ENCODE measurements at places on chromosomes 12 and 14.

- DNase-seq, result no peak
Measured at GRCh38 chr12:6340032-6340638, 1.7 kb downstream of the TNFRSF1A start.

DNA sequence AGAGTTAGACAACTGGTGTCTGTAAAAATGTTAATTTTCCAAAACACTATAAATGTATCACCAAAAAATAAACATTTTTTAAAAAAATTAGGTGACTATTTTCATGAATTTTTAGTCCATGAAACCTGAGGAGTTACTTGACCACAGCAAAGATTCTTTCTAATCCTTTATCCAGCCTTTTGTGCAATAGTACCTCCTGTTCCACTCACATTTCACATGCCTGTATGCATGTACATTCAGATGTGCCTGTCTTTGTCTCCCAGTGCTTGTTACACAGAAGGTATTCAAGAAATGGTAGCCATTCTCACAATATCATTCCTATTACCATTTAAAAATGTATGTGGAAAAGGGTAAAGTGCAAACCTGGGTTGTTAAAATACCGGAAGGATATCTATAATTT lies 857.0 kb downstream of the DIO2 start:
- no peak for DNase-seq

DNA sequence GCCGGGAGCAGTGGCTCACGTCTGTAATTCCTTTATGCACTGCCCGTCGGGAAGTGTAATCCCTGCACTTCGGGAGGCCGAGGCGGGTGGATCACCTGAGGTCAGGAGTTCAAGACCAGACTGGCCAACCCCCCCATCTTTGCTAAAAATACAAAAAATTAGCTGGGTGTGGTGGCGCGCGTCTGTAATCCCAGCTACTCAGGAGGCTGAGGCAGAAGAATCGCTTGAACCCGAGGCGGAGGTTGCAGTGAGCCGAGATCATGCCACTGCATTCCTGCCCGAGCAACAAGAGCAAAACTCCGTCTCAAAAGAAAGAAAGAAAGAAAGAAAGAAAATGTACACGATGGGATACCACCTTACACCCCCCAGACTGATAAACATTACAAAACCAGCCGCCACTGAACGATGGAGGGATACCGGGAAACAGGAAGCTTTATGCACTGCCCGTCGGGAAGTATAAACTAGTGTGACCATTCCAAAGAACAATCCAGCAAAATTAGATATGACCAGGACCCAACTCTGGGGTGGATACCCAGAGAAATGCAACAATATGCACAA lies 1.1 kb downstream of the ABCD4 start:
- no peak for DNase-seq

- no peak for DNase-seq
Measured at GRCh38 chr12:103745962-103746361, 95.1 kb downstream of the NT5DC3 start.

DNA sequence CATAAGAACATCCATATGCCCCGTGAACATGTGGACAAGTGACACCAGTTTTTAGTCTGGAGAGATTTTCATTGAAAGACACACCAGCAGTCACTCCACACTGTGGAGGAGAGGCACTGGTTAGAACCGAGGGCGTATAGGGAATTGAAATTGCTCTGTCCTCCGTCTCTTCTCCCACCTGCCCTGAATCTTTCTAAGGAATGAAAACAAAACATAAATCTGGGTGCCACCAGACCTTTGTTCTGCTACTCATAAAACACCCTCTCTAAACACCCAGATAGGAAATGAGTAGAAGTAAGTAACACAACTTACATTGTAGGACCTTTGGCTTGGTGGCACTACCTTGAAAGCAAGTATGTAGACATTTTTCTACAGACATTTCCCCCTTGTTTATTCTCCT lies 37.1 kb upstream of the STON2 start:
- no peak for DNase-seq

DNA sequence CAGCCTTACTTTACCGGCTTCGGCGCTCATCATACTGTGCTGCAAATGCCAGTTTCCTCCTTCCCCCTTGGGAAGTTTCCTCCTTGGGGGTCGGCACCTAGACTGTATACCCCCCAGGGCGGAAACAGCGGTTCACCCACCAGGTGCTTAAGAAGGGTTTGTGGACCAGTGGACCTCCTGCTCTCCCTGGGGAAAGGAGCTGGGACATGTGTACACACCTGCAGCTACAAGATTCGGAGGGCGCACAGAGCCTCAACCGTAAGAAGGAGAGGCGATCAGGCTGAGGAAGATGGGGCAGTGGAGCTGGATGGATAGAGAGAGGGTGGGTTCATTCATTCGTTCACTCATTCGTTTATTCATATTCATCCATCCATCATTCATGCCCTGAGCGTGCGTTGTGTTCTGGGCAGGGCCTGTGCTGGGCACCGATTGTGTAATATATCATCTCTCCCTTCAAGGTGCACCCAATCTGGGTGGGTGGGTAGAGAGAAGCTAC lies 717 bp upstream of the ZNF839 start:
- DNase-seq, result no peak

GRCh38 chr14:59776468-59776867 lies 94.1 kb downstream of the RTN1 start:
- no peak for DNase-seq

DNA sequence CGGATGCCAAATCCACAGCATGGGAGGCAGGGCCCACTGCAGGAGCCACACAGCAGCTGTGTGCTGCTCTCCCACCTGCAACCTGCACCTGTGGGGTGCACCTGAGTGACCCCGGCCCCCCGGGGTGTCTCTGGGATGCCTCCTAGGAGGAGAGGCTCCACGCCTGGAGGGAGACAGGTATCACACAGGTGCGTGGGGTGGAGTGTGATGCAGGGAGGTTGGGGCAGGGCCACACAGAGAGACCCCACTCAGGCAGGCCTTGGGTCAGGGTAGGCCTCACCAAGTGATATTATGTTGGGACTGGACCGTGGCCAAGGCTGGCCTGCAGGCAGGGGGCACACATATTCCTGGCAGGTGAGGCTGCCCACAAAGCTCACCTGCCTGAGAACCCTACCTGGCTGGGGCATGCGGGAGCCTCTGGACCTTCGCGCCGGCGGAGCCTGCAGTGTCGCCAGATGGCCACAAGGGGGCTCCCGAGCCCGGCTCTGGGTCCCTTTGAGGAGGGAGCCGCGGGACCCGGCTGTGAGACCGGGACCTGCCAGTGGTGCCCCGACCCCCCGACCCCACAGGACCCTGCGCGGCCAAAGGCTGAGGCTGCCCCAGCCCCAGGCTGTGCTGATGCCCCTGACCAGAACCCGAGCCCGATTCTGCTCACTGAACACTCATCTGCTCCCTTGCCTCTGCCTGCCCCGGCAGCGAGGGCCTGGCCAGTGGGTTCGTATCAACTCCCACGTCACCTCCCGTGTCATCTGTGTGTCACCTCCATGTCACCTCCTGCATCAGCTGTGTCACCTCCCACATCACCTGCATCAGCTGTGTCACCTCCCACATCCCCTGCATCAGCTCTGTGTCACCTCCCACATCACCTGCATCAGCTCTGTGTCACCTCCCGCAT lies 11.4 kb downstream of the TMEM121 start:
- no peak for DNase-seq

- DNase-seq, result no peak
Measured at GRCh38 chr12:120211243-120211903, 10.5 kb upstream of the RPLP0 start.

DNA sequence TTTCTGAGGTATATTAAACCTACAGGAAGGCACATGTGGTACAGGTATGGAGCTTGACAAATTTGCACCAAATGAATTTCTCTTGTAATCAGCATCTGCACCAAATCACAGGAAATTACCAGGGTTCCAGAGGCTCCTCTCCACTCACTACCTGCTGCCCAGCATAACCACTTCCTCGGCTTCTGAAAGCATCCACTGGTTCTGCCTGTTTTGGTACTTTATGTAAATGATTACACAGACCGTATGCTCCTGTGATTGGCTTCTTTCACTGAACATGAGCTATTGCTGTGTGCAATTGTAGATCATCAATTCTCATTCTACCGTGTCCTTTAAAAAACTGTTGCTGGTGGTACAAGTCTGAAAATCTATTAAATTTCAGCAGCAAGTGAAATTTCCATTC lies 522.1 kb downstream of the TMEM132D start:
- DNase-seq, result no peak

- DNase-seq, result no peak
Measured at GRCh38 chr14:78016532-78016931, 153.6 kb upstream of the NRXN3 start.

DNA sequence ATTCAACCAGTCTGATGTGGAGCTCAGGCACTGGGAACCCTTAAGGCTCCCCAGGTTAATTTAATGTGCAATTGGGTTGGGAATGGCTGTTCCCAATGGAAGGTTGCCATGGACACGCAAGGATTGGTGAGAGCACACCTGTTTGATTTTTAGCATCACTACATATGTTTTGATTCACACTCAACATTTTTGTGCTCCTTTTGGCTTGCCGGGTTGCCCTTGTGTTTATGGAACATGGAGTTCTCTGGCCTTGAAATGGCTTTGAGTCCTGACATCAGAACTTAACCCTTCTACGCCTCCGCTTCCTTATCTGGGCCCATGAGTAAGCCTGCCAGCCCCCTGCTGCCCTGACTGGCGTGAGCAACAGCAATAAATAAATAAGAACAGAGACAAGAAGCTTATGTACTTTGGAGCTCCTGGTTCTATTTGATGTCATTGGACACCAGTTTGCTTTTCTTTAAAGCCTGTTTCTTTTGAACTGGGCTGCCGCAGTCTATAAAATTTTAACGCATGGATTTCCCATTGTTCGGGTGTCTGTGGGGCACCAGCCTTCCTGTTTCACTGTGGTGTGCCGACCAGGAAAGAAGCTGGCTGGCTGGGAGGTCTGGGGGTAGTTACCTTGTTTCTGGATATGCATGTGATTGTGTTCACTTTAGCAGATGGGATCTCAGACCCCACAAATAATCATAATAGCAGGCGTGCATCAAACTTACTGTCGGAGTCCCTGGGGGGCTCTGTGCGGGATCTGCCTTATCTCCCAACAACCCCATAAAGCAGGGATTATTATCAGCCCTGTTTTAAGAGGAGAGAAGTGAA lies 27.8 kb downstream of the TBX3 start:
- no peak for DNase-seq

DNA sequence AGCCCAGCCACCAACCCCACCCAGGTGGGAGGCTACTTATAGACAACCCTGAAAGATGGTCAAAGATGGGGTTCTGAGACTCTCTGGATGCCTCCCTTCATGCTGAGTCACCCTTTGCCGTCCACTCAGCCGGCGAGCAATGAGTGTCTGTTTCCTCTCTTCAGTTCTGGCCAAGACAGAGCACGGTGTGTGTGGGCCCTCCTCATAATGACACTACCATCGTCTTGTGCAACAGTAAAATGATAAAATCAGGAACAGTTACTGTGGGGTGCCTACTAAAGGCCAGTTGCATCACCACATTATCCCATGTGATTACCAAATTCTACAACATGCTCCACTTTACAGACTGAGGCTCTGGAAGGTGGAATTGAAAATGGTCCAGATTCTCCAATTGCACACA lies 7.0 kb upstream of the BDKRB1 start:
- no peak for DNase-seq

GRCh38 chr14:63677891-63678379 lies 36.3 kb upstream of the WDR89 start:
- no peak for DNase-seq

GRCh38 chr14:103749860-103750259 lies 34.2 kb downstream of the ZFYVE21 start:
- no peak for DNase-seq

- DNase-seq, result no peak
Measured at GRCh38 chr12:9792961-9793617, 32.4 kb upstream of the CD69 start.

DNA sequence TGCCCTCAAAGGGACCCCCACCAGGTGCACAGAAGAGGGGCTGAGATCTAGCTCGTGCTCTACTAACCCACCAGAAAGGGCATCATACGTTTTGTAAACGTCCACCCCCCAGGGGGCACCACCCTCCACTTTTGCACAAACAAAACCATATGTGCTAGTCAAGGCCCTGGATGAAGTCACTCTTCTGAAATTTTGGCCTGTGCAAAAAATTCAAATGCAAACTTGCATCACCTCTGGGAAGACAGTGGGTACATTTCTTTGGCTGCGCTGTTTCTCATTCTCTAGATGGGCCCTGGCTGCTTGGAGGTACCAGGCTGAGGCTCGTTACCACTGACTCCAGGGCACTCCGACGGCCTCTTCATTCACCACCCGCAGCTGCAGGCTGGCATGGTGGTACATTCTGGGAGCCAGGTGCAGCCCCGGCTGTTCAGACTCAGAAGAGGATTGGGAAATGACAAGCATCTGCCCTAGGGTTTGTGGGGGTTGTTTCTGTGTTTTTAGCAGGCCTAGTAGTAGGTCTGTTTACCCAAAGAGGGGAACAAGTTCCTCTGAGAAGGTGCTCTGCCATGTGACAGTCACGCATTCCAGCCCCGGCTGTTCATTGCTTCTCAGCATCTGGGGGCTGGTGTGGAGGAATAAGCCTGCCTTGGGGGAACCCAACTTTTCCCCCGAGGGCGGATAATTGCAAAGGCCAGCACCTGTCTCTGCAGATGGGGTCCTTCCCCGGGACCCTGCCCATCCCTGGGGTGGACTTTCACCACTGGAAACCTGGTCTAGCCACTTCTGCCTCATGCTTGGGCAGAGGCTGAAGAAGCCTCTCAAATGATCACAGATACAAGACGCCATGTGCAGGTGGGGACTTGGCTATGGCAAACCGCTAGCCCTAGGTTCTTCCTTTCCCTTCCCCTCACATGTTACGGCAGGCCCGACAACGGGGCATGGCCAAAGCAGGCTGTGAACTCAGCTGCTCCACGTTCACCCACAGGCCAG lies 147.6 kb downstream of the DPF3 start:
- no peak for DNase-seq

DNA sequence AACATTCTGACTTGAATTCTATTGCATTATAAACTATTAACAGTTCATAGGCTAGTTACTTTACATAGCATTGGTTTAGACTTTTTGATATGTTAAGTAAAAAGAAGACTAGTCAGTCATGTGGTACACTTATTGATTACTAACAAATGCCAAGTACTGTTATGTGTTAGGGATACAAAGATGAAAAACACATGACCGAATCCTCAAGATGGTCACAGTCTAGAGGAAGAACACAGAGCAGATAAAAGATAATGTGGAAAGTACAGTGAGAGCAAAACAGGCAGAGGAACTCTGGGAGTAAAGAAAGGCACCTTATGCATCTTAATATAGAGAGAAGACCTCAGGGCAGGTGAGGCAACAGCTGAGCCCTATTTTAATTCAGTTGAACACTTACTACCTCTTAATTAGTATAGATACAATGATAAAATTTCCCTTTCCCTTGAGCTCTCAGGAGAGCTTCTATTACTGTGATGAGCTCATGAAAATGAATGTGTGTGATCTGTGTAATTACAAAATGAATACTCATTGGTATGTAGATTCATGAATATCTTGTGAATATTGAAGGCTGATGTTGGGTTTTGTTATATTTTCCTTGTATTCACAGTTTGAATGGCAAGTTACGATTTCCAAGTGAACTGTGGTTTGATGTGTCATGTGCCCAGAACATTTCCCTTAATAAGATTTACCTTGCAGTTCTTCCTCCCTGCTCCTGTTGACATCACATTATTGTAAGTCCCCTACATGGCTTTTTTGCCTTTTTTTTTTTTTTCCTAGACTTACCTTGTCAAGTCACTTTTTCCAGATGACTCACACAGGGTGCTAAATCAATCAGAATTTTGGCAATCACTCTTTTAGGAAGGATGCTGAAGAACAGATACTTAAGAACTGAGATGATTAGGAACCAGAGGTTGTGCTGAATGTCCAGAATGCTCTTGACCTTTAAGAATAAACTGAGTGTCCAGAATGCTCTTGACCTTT lies 29.5 kb upstream of the MSRB3 start:
- no peak for DNase-seq

- DNase-seq, result no peak
Measured at GRCh38 chr12:42326541-42327226, 717 bp downstream of the PPHLN1 start.

GRCh38 chr12:105626653-105627052 lies 296.2 kb downstream of the C12orf75 start:
- DNase-seq, result no peak

All from NCI-H2081 treated with DMSO at 0.1 percent for 48 hours (cell line).